ENCODE measurements at places on chromosomes 6 and 20. TPM values are rescaled to one million over a fixed set of nuclear protein-coding genes. Genes with fewer than 3 reads are reported as not detected.

CGA gene
- total RNA-seq = 5.5 TPM

ZBP1 gene
- not detected for total RNA-seq

LPA gene
- not detected for total RNA-seq

RHAG gene
- not detected for total RNA-seq

SEL1L2 gene
- not detected for total RNA-seq

DDO gene
- 0.17 TPM for total RNA-seq

SALL4 gene
- total RNA-seq = 0.13 TPM

CD83 gene
- total RNA-seq = 3.5 TPM

AIF1 gene
- total RNA-seq = 6.1 TPM

- DNase-seq = no peak
Measured at GRCh38 chr6:24522228-24523176, 27.7 kb downstream of the ALDH5A1 start.

DNA sequence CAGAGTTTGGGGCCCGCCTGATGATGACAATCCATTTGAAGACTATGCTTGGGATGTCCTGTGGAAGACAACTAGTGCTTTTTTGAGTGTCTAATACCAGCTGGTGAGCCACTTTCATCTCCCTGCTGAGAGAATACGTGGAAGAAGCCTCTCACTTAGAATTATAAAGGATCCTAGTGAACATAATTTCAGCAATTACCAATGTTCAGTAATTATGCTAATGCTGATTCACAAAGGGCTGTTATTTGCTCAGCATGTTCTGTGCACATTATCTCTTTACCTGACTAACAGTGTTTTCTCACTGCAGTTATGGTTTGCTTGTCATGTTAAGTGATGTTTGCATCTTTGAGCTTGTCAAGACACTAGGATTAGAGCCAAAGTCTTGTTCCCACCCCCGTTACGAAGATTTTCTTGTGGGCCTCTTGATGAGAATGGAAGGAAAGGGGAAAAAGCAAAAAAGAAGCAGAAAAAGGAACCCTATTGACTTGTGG is 282.1 kb upstream of the CHD6 start:
- DNase-seq = no peak

GRCh38 chr20:34876406-34877282 is at the start of gene ACSS2:
Gene ACSS2 (plus strand): TSS chr20:34876612. CDS start chr20:34876646, 34 bp downstream.
- DNase-seq = no peak

DNA sequence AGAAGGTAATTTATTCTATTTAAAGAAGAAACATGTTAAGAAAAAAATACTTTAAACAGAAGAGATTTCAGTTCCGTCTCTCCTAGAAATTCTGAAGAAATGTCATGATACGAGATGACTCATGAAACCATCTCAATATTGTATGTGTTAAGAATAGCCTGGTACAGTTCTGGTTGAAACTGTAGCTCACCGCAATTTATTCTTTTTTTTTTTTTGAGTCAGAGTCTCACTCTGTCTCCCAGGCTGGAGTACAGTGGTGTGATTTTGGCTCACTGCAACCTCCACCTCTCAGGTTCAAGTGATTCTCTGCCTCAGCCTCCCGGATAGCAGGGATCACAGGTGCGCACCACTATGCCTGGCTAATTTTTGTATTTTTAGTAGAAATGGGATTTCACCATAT is 103.3 kb downstream of the ARHGAP18 start:
- no peak for DNase-seq

GRCh38 chr6:25267662-25268061 is 11.5 kb upstream of the CARMIL1 start:
- DNase-seq = no peak

GRCh38 chr20:50308513-50309279 is 118.1 kb downstream of the CEBPB start:
- DNase-seq = peak; percentile 86

DNA sequence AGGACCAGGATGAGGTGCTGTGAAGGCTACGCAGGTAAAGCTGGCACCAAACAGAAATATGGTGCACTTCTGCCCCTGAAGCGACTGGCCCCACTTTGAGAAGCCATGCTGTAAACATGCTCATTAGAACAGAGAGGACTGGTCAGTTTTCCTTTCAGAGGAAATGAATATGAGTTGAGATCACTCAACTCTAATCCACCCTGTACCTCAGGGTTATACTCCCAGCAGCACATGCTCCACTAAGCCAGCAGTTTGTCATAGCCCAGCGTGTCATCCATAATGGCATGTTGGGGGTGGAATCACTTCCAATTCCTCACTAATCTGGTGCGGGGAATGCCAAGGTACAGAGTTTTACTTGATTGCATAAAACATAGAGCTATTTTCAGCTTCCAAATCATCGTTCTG is 98.1 kb downstream of the HIVEP2 start:
- peak; percentile 41 for DNase-seq

DNA sequence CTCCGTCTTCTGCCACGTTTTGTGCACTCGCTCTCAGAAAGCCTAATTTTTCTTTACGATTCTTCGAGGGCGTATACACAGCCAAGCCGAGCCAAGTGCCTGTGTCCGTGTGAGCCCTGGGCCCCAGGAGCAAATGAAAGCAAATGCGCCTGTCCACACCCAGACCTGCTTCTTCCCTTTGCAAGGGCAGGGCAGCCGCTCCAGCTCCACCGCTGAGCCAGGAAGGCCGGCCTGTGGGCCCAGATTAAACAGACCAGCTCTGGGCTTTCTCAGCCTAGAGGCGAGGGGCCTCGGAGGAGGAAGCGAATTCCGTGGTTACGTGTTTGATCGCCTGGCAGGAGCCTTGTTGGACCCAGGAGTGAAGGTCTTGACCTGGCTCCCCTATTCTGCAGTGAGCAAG is 184.6 kb downstream of the SMOC2 start:
- no peak for DNase-seq

DNA sequence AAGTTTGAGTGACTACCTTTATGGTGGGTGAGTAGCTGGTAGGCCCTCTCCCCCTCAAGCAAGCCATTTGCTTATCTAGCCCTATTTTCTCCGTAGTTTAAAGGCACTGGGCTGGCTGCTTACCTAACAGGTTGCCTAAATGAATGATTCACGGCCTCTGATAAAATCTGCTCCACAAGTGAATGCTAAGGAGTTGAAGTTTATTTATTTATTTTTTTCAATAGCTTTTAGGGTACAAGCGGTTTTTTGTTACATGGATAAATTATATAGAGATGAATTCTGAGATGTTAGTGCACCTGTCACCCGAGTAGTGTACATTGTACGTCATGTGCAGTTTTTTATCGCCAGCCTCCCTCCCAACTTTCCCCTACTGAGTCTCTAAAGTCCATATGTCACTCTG is 8.3 kb upstream of the CDH26 start:
- no peak for DNase-seq

DNA sequence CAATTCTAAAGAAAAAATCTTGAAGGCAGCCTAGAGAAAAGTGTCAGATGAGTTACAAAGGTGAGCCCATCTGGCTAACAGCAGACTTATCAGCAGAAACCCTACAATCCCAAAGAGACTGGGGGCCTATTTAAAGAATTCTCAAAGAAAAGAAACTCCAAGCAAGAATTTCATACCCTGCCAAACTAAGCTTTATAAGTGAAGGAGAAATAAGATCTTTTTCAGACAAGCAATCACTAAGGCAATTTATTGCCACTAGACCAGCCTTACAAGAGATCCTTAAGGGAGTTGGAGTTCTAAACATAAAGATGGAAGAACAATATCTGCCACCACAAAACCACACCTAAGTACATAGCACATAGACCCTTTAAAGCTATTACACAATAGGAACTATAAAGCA is 24.9 kb upstream of the DEFB126 start:
- DNase-seq = no peak

DNA sequence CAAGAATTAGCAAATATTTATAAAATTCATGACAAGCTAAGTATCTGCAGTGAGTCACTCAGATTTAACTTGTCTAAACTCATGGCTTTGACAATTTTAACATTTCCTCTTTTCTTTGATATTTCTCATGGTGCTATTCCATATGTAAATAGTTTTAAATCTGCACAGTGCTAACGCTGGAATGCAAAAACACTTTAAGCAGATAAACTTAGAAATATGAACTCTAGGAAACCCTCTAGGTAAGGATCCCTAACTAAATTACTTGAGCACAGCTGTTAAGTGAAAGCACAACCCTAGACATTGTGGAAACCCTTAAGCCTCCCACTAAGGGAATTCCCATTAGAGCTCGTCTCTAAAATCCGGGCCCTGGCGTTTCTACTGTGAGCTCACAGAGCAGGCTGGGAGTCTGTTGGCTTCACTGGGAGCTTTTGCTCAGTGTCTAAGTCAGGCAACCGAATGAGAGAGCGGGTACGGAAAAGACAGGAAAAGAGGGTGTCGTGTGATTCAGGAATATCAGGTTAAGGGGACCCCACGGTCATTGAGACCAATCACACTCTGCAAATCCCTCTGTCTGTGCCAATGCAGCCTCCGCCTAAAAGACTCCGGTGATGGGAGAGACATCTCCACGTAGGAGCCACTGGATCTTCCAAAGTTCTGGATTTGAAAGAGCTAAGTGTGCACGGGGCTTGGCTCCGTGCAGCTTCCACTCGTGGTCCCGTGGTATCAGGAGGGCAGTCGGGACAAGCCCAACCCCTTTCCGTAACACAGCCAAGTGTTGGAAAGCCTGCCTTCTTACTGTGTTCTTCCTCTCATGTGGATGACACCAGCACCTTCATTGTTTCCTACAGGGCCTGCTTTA is 112.3 kb upstream of the RPS6KA2 start:
- peak; percentile 60 for DNase-seq

DNA sequence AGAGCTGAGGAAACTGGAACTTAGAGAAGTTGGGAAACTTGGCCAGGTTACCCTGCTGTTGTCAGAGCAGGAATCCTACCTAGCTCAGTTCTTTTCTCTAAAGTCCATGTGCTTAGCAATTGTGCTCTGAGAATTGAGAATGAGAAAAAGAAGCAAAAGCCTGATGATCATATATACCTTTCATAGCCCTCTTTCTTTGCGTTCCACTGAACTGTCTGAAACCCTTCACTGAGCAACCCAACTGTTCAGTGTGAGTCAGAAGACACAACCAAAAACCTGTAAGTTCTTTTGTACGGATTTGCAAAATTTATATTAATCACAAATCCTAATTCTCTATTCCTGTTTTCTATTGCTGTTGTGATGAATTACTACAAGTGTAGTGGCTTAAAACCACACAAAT is 80.6 kb downstream of the PHF3 start:
- DNase-seq = no peak

DNA sequence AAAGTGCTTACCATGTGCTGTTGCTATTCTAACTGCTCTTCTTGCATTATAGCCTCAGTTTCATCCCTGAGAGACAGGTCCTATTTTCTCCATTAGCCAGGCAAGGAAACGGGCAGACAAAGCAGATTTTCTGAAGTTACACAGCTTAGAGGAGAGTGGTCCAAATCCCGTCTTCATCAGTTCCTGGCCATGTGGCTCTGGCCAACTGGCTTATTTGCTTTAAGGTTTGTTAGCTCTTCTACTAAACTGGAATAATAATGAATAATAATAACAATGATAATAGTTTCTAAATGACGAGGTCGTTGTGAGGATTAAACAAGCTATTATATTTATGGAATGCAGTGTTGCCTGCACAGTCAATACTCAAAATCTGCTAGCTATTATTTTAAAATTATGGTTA is 35.8 kb upstream of the BCAS1 start:
- no peak for DNase-seq

All from lower leg skin (tissue), 4 donors.